ENCODE measurements at places on chromosomes 5 and 9.

DNA sequence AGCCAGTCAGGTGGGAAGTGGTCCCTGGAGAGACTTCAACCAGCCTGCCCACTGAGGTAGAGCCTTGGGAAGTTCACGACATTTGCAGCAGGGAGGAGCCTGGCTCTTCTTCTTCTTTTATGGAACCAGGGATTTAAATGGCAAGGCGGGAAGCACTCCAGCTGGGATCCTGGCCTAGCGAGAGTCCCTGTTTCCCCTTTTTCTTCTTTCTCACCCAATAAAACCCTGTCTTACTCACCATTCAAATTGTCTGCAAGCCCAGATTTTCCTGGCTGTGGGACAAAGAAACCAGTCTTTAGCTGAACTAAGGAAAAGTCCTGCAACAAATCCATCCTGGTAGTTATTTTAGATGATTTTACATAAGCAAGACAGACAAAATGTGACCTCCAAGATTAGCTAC, 503.7 kb downstream of the CDH10 start:
- DNase-seq = no peak

DNA sequence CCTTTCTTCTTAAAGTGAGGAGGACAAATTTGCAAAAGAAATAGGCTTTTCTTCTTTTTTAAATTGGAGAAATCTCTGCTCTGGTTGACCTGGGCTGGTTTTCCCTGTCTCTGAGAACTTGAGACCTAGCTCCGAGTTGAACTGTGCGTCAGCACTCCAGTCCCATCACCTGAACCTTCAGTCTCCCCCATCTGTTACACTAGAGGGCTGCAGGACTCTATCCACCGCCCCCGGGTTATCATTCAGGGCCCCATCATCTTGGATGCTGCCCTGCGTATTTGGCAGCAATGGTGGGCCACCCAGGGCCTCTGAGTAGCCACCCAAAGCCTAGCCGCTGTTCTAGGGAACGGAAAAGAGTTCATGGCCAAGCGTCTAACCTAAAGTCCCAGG, 2.5 kb downstream of the FOXE1 start:
- DNase-seq = no peak

- DNase-seq = no peak
Measured at GRCh38 chr5:153373130-153373498, 117.4 kb upstream of the GRIA1 start.

- DNase-seq = no peak
Measured at GRCh38 chr5:135348918-135349317, 50.1 kb downstream of the MACROH2A1 start.

DNA sequence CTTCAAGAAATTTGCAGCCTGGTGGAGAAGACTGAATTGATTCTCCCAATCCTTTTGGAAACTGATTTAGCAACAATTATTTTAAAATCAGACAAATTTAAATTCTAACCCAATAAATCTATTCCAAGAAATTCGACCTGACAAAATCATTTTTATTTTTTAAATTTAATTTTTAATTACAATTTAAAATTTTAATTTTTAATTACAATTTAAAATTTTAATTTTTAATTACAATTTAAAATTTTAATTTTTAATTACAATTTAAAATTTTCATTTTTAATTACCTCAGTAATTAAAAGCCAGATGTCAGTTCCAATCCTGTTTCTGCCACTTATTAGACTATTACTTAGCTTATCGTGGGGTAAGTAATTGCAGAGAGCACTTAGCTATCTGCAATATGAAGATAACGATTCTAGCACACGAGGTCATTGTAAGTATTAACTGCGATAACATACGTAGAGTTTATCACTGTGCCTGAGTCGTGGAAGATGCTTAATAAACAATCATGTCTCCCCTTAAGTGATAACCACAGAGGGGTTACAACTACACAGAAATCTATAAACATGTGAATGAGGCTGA, 346.4 kb upstream of the SLC24A2 start:
- no peak for DNase-seq

Measured in stimulated activated CD4-positive, alpha-beta T cell treated with anti-CD3 and anti-CD28 coated beads, Interleukin-1b, Interleukin-23, amount 100 ng/mL, for 1 hour (primary cell).